ENCODE measurements at places on chromosomes 5 and 9. TPM values are rescaled to one million over a fixed set of nuclear protein-coding genes. Genes with fewer than 3 reads are reported as not detected.

Gene CTSV
- not detected for total RNA-seq

GRCh38 chr5:39671561-39671961, 246.8 kb upstream of the DAB2 start:
- DNase-seq = no peak

DNA sequence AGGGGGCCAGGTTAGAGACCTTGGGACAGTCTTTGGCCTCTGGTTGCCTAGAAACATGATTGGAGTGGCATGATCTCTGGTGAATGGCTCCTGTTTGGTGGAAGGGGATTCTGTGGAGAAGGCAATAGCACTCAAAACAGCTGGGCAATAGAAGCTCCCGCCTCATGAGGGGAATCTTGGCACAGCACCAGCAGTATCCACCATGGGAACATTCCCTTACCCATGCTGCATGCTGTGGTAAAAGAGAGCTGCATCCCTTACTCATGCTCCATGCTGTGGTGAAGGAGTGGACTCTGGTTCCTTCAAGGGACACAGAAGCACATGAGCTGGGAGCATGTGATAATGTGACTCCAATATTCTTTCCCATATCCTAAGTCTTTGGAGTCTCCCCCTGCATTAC, 160.6 kb downstream of the PJA2 start:
- DNase-seq = no peak

DNA sequence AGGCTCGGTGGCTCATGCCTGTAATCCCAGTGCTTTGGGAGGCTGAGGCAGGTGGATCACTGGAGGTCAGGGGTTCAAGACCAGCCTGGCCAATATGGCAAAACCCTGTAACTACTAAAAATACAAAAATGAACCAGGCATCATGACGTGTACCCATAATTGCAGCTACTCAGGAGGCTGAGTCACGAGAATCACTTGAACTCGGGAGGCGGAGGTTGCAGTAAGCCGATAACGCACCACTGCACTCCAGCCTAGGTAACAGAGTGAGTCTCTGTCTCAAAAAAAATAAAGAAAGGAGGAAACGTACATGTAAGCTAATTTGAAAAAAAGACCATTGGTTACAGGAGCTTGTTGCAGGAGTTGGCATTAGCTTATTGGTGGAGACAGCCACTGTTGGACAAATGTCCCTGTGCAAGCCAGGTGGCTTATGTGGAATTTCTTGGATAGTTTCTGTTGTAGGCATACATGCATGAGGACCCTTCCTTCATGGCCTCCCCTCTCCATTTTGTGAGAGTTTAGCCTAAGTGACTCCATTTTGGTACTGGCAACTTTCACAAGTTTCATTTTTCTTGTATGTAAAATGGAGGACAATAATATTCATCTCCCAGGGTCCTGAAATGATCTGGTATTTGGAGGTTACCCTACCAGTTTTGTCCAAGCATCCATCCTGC, 16.8 kb upstream of the RAB14 start:
- no peak for DNase-seq

- DNase-seq = no peak
Observed at GRCh38 chr5:173915310-173916014, 27.3 kb downstream of the CPEB4 start.

GRCh38 chr9:32385152-32385884, 875 bp downstream of the ACO1 start:
- no peak for DNase-seq
